ENCODE measurements at places on chromosomes 7 and 10.

DNA sequence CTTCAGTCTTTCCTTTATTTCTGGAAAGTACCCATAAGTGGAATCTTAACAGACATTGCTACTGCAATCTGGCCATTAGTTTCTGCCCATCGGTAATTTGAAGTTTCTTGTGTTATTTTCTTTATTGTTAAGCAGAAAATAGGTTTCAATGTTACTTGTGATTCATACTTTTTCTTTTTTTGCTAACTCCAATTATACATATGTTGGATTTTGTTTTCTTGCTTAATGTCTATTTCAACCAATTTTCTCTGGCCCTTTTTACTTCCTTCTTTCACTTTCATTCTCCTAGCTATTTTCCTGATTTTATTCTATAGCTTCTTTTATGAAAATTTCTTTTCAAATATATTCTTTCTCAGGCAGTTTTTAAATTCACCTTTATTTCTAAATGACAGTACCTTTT is 457.4 kb downstream of the TCERG1L start:
- no peak for DNase-seq

GRCh38 chr7:100745184-100745583 is 11.8 kb downstream of the ZAN start:
- no peak for DNase-seq

DNA sequence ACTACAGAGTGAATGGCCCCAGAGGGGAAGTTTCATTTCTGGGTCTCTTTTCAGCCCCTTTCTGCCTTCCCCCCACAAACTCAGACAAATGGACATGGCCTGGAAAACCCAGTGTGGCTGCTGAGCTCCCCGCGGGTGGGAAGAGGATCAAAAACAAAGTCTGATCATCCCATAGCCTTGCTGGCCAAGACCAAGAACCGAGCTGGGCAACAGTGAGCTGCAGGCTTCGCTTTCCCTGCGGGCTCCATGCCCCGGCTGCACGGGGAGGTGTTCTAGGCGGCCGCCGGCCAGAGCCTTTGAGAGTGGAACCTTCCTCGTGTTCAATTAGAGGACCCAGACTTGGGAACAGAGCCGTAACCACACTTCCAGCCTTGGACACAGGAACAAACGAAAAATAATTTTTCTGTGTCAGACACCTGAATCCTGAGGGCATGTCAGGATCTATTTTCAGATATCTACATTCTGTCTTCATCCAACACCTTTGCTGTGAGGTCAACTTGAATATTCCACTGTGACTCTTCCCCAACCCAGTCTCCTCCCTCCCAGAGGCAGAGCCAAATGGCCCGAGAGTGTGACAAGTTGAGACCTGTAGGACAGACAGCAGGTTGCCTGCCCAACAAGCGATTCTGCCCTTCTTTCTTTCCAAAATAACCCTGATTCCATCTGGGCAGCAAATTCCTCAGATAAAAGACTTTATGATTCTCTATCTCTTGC is 26.0 kb downstream of the WDR86 start:
- DNase-seq = peak; percentile 23

GRCh38 chr7:12550956-12551355 is 19.6 kb upstream of the SCIN start:
- no peak for DNase-seq
